ENCODE measurements at places on chromosomes 1 and 21.

DNA sequence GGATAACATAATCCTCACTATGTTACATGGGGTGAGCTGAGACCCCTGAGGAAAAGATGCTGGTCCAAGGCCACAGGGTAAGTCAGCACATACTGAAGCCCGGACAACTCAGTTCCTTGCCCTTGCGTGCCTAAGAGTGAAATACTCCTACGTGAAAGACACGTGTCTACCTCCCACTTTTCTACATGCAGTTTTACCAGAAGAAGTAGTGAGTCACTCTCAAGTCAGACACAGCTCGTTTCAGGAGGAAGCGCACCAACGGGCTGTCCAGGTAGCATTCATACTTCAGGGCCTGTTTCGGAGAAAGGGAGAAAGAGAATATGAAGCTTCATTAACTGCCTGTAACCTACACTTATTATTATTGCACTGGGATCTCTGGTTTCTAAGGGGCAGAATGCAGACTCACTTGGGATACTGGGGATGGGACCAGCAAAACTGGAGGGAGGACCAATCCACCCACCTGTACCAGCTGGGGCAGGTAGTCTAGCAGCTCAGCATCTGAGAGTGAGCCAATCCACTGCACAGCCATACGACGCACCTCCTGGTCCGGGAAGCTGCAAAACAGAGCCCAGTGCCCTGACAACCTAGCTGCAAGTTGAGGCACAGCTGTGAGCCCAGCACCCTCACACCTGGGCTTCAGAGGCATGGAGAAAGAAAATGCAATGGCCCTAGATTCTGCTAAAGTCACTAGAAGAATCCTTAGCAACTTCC, 32.4 kb upstream of the PPP1R15B start:
- no peak for DNase-seq

DNA sequence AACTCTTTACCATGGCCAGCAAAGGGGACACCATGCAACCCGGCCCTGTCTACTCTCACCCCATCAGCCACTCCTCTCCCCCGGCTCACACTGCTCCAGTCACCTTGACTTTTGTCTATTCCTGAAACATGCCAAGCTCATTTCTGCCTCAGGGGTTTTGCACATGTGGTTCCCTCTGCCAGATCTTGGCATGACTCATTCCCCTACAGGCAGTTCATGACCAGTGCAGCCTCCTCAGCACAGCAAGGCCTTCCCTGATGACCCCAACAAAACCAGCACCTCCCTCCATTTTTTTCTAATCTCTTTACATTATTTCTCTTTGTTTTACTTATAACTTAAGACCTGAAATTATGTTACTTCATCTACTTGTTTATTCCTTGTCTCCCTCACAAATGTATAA, 58.6 kb upstream of the GJB5 start:
- no peak for DNase-seq

- no peak for DNase-seq
Measured at GRCh38 chr1:175383239-175383638, 190.7 kb upstream of the KIAA0040 start.

GRCh38 chr1:43074244-43074643, 97.8 kb downstream of the EBNA1BP2 start:
- DNase-seq: no peak

DNA sequence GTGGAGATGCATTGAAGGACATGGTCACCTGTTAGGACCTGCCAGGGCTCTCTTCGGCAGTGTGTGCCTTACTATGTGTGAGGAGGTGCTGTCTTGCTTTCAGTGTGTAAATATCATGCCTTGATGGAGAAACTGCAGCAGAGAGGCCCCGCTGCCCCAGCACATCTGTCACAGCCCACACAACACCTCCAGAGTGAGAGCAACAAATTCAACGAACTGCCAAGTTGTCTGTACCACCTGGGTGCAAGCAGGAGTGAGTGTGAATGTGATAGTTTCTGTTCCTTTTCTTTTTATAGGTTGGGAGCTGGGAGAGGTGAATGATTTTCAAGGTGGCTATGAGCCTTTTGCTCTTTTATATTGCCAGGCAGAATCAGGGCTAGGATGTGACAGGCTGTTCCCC, 114.6 kb upstream of the KIAA0040 start:
- no peak for DNase-seq

DNA sequence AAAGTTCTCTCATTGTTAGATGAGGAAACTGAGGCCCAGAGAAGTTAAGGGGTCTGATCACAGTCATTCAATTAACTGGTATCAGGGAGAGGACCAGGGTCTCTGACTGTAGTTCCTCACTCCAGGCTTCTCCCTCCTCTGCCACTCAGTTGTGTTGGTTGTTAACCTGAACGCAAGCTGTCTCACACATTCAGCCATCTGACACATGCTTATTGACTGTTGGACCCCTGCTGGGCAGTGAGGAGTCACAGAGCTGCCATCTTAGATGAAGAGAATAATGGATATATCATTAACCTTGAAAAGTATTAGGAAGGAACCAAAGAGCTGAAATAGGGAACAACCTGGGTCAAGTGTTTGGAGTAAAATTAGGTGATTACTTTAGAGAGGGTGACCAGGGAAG, 194.8 kb downstream of the ZZZ3 start:
- no peak for DNase-seq

Measured in fibroblast of skin of abdomen (primary cell).